ENCODE measurements at places on chromosomes 6 and 20.

DNA sequence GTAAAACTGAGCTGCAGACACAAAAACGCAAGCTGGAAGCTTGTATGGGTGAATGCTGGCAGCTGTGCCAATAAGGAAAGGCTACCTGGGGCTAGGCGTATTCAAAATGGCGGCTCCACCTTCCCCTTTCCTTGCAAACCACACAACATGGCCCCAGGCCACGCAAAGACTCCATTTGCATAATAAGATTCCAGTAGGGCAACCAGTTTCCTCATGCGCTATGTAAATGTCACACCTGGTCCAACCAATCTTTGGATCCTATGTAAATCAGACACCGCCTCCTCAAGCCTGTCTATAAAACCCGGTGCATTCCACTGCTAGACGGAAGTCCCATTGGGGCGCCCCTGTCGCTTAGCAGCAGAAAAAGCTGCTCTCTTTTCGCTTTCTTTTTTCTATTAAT, 505.9 kb upstream of the BTBD3 start:
- no peak for DNase-seq

GRCh38 chr6:106145741-106146227, 59.6 kb downstream of the PRDM1 start:
- DNase-seq = no peak

GRCh38 chr6:137871831-137872454, 4.9 kb downstream of the TNFAIP3 start:
- DNase-seq = no peak

GRCh38 chr6:165684333-165684732, 21.3 kb upstream of the PDE10A start:
- no peak for DNase-seq

- DNase-seq = no peak
Observed at GRCh38 chr6:109121411-109121810, 26.1 kb downstream of the CEP57L1 start.

DNA sequence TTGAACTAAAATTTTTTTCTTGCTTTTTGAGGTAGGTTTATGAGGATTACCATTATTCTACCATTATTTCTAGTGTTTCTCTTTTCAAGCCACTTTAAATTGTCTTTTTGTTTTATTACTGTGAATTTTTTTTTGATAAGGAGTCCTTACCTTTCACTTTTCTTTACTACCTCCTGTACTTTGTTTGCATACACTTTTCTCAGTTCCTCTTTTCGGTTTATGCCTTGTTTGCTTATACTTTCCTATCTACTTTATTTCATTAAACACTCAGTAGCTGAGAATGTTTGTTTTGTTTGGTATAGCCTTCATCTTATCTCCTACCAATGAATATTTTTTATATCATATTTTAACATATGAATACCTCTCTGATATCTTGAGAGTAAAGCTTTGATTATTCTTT, 147.9 kb downstream of the TFAP2B start:
- no peak for DNase-seq

GRCh38 chr6:30885999-30886896, 1.9 kb downstream of the DDR1 start:
- peak; percentile 72 for DNase-seq

DNA sequence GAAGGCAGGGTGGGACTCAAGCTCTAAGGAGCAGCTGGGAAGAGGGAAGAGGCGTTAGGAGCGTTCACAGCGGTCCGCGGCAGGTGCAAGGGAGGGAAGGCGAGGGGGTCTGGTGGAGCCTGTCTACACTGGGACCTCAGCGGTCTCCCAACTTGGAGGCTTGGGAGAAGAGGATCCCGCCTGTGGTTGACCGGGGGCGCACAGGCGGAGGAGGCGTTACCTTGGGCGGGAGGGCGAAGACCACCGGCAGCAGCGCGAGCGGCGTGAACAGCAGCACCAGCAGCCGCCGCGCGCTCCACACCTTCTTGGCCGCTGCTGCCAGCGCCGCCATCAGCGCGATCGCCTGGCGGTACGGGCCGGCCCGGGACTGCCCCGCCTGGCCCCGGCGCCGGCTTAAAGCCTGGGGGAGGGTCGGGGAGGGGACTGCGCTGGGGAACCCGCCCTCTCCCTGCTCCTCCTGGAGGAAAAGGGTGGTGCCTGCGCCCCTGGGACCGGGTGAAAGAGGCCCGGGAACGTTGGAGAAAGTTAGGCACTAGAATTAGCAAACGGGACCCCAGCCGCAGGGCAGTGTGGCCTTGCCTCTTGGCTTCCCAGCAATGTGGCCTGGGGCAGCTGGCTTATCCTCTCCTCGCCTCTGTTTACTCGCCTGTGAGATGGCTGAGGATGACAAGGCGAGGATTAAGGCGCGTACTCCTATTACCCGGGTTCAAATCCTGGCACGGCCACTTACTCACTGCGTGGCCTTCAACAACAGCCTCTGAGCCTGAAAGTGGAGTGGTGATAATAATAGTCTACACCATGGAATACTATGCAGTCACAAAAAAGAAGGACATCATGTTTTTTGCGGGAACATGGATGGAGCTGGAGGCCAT, at the start of gene SLC13A3:
Gene SLC13A3, minus strand, starts transcription at position 369 of the 872 bp plus-strand sequence. Its CDS starts 38 bp downstream, at position 331.
- no peak for DNase-seq

- no peak for DNase-seq
Observed at GRCh38 chr6:90583179-90583835, 3.6 kb downstream of the MAP3K7 start.

DNA sequence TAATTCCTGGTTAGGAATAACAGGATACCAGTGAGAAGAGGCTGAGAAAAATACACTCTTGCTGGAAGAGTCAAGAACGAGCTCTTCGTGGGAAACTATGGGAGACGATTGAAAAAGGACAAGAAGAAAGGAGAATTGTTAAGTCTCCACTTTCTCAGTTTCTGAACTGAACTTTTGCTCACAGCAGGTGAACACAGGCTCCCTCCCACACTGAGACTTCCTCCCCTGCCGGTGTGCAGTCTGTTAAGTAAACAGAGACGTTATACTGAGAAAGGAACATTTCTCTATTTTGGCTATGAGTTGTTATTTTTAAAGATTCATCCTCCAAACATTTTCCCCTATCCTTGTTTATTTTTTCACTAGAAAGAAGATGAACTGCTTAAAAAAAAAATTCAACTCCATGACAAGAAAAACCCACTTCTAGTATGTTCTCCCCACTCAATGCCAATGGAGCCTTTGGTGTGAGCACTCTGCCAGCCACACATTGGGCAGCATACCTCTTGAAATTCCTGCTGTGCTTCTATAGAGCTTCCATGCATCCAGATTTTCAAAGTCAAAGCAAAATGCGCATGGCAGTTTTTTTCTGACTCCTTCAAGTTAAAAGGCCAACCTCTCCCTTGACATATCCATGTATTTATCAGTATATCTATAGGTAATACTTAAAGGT, 250.5 kb downstream of the ESR1 start:
- DNase-seq = no peak

DNA sequence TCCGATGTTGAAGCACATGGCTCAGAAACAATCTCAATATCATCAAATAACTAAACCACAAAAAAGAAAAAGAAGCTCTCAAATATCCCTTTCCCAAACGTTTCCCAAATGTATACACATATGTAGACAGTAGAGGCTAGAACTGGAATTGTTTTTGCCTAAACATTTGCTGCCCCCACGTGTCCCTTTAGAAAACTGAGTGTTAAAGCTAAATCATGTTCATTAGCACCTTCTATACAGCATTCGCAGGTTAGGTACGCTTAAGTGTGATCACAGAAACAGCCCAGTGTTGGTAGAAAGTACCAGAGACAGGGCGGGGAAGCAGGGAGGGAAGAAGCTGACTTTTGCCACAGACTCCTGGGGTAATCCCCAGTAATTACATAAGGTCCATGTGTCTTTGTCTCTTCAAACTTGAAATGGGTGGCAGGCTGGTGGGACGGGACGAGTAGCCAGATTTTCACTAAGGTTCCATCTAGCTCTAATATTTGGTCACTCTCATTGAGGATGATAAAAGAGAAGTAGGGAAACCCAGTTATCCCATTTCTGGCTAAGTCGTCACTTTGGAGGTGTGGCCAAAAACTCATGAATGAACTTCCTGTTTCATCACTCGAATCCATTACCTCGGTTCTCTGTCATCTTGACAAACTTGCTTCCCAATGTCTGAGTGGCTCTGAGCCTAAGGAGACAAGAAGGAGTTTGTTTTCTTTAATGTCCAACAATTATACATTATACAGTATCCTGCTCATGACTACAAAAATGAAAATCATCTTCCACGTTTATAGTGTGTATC, 15.0 kb upstream of the TFAP2A start:
- no peak for DNase-seq

- peak; percentile 78 for DNase-seq
Observed at GRCh38 chr20:11891077-11891775, 26.5 kb upstream of the BTBD3 start.

- no peak for DNase-seq
Observed at GRCh38 chr6:88358846-88359245, 192.7 kb upstream of the CNR1 start.

- DNase-seq = no peak
Observed at GRCh38 chr20:49147296-49147695, 40.8 kb downstream of the STAU1 start.
